IMR-90 (cell line): ENCODE measurements at places on chromosomes 4 and X. TPM values are rescaled to one million over a fixed set of nuclear protein-coding genes. Genes with fewer than 3 reads are reported as not detected.

Gene CLDN22
- total RNA-seq: not detected in 2 replicates

Gene RASL11B
- total RNA-seq: 0.18 and 0.28 TPM in 2 replicates

Gene DRD5
- total RNA-seq: not detected in 2 replicates

Gene STATH
- total RNA-seq: not detected in 2 replicates

Gene SSX4
- not detected in 2 replicates for total RNA-seq

Gene HTATSF1
- total RNA-seq: 19.0 and 27.8 TPM in 2 replicates

Gene RENBP
- 0.18 TPM in 1 of 2 replicates, not detected in the other for total RNA-seq

Gene PACRGL
- total RNA-seq: 13.1 and 15.8 TPM in 2 replicates

Gene MAB21L2
- 11.7 and 12.0 TPM in 2 replicates for total RNA-seq

Gene UGT2B15
- total RNA-seq: not detected in 2 replicates

- DNase-seq: peak; percentile 19
These were observed 442.7 kb downstream of the RPA4 start for GRCh38 chrX:97326456-97326855.

- DNase-seq: peak; percentile 19
These were observed 141.1 kb downstream of the MOSPD2 start for GRCh38 chrX:15014281-15014680.

DNA sequence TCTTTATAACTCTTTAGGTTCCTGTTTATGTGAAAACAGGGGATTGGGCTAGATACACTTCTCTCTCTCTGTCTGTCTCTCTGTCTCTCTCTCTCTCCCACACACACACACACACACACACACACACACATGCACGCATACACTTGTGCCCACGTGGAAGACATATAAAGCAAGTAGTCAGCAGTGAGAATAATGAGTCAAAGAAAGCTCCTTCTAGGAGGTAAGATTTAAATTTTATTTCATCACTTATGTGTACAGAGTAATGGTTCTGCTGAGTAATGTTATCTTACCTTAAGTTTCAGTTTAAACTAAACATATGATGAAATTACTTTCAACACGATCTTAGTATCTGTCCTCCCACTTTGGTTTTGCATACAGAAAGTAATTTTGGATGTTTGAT is 243.0 kb upstream of the TEX13A start:
- DNase-seq: no peak

- peak; percentile 26 for DNase-seq
These were observed 223.4 kb downstream of the BCOR start for GRCh38 chrX:39874202-39874816.

- no peak for DNase-seq
These were observed 102.1 kb upstream of the RASGEF1B start for GRCh38 chr4:81573840-81574239.

DNA sequence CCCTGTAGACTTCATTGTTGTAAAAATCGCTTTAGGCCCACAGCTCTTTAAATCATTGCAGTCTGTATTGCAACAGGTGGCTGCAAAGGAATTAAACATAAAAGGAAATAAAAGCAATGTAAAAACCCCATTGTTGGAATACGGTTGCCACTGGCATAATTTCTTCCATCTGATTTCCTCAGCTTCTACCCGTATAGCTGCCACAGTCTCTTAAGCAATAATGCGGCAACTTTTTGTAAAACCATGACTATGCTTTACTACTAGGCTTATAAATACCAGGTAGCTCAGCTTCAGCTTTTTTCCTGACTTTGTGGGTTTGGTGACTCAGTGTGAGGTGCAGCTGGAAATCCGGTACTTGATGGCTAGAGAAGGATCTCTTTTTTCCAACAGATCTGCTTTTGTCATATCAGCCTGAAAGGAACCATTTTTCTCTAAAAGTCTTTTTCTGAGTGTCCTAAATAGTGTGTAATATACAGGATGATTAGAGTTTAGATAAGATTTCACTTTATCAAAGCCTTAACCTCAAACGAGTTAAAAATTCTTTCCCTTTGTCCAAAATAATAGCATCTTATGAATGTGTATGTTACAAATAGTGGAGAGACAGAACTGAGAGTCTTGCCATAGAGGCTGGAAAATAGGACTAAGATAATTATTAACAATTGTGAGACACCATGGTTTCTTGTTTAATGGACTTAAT is 268.0 kb downstream of the ADGRL3 start:
- peak; percentile 58 for DNase-seq

GRCh38 chr4:145779319-145779801 is 99.4 kb downstream of the C4orf51 start:
- no peak for DNase-seq

GRCh38 chrX:20267931-20268701 is 1.4 kb upstream of the RPS6KA3 start:
- no peak for DNase-seq

DNA sequence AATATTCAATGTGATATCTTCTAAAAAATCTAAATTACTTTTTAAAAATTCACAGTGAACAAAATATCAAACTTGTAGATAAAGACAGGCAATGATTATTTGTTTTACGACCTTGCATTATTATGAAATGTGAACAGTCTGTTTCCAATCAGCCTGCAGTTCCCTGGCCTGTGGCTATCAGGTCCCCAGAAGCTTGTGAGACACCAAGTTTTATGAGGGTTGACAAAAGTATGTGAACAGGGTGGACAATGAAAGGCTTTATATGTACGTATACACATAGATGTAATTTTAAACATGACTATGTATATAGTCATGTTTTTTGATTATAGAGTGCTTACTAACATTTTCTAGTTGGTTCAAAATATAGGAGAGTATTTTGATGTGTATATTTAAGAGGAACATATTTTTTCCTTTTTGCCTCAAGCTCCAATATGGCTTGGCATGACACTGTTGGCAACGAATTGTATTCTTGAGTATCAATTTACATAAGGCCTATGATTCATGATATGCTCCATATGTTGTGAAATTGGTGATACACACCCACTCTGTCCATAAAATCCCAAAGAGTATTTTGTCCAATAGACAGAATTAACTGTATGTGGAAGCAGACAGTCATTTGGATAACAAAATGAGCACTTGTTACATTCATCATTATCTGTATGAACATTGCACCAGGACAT is 55.7 kb downstream of the BTC start:
- no peak for DNase-seq

DNA sequence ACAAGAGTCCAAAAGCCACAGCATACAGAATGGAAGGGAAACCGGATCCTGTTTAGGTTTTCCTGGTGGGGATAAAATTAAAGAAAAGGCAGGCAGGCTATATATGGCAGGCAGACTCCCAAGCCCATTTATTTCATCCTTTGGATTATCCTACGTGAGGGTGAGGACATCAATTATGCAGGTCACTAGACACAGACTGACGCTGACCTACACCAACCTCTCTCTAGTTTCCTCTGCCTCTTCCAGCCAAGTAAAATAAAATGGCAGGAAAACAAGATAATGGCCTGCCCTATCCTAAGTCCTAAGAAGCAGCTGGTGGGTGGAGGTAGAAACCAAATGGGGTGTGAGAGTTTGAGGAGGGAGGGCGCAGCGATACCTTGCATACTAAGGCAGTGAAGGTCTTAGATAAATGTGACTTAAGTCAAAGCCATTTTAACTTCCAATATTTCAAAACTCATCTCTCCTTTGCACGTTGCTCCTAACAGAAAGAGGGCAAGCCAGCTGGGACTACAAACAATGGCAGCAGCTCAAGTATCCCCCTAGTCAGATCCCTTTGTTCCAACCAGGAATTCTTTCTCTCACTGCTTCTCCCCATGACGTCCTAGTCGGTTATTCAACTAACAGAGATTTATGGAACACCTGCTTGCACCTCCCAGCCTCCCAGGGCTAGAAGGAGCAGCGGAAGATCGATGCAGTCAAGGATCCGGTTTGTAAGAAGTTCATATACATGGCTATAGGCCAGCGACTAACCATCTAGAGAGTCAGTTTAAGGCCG is 72.8 kb downstream of the IRF2 start:
- no peak for DNase-seq

- DNase-seq: no peak
These were observed 11.4 kb upstream of the KCND1 start for GRCh38 chrX:48983081-48983480.

DNA sequence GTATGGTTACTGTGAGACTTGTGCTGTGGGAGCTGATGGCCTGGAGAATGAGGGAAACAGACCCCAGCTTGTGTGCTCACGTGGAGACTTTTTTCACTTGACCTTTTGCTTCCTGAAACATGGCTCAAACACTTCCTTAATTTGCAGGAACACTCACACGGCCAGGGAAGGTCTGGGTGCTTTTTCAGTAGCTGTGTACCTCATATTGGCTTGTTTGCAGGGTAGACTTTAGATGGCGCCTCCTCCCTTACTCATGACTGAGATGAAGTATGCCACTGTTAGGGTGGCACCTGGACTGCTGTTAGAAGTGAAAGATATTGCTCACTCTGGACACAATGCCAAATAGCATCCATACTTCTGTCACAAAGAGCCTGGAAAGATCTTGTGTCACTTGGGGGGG is 75.7 kb upstream of the WDR1 start:
- DNase-seq: no peak

DNA sequence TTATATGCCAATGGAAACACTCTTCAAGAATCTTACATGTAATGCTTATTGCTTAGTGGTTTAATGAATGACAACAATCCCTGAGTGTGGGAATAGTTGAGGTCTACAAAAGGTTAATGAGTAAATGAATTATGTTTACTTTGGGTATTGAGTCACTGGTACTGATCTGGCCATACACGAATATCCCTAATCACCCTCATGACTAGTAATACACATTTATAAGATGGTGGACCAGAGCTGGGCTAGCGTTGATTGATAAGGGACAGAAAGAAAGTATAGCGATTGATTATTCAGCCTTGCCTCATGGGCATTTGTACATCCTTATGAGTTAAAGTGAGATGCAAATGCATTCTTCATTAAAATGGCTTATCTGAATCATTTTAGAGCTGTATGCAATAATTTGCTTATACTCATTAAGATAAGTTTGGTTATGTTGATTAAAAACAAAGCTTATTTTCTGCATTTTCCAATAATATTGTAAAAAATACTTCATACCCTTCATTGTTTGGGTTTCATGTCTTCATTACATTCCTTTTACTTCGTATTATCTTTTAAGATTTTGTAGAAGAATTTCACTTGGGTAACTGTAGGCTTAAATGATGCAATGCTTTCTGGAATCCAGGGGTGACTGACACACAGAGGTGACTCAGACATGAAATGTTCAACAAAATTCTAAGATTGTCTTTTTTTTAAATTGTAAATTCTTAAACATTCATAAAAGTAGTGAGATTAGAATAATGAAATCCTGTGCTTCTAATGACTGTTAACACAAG is 47.4 kb downstream of the FGF2 start:
- DNase-seq: peak; percentile 90

- DNase-seq: no peak
These were observed 2.4 kb downstream of the PDLIM3 start for GRCh38 chr4:185532795-185533324.

- DNase-seq: peak; percentile 46
These were observed 54.6 kb downstream of the RELL1 start for GRCh38 chr4:37631551-37631950.

DNA sequence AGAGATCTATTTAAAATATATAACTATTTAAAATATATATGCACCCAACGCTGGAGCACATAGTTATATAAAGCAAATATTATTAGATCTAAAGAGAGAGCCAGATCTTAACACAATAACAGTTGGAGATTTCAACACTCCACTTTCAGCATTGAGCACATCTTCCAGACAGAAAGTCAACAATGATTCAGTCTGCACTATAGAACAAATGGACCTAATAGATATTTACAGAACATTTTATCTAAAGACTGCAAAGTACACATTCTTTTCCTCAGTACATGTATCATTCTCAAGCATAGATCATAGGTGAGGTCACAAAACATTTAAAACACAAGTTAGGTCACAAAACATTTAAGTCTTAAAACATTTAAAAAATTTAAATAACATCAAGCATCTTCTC is 36.4 kb downstream of the NLRP2B start:
- no peak for DNase-seq

- no peak for DNase-seq
These were observed 188.9 kb upstream of the IL1RAPL1 start for GRCh38 chrX:28398342-28398741.
